Stimulated activated CD8-positive, alpha-beta memory T cell treated with anti-CD3 and anti-CD28 coated beads, Interleukin-2, amount 100 ng/mL, for 1 hour (primary cell): ENCODE measurements at places on chromosomes 4 and X.

- no peak for DNase-seq
Observed at GRCh38 chr4:182680234-182680653, 236.9 kb downstream of the DCTD start.

GRCh38 chrX:40530509-40530908 is 50.3 kb upstream of the ATP6AP2 start:
- DNase-seq, result no peak

- DNase-seq, result no peak
Observed at GRCh38 chrX:104137496-104137895, 19.3 kb downstream of the SLC25A53 start.

DNA sequence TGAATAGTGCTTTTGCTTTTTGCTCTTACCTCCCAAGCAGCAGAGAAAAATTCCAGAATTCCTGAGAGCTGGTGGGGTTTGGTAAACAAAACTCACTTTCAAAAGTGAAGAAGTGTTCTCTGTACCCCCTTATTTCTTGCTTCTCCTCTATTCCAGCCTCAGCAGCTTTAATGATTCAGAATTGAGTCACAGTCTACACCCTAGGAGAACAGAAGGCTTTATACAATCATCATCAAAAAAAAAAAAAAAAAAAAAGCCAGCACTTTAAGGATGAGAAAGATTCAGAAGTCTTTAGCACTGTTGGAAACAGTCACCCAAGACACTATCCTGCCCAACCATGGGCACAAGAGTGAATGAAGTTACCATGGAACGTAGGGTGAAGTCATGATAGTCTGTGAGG is 1583.1 kb upstream of the PCDH10 start:
- no peak for DNase-seq

DNA sequence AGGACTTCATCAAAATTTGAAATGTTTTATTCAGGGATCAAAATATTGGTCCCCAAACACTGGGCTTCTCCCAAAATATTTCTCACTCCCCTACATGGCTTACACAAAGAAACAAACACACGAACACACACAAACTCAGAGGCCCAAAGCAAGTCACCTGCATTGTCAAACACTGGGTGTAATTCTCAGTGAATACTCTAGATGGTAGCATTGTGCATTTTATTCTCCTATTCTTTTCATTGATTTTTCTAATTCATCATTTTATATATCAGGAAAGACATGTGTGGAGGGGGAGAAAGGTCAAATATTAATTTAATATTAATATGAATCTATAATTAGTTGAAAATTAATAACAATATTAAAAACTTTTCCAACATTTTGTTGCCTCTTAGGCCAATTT is 72.3 kb upstream of the TNMD start:
- no peak for DNase-seq

DNA sequence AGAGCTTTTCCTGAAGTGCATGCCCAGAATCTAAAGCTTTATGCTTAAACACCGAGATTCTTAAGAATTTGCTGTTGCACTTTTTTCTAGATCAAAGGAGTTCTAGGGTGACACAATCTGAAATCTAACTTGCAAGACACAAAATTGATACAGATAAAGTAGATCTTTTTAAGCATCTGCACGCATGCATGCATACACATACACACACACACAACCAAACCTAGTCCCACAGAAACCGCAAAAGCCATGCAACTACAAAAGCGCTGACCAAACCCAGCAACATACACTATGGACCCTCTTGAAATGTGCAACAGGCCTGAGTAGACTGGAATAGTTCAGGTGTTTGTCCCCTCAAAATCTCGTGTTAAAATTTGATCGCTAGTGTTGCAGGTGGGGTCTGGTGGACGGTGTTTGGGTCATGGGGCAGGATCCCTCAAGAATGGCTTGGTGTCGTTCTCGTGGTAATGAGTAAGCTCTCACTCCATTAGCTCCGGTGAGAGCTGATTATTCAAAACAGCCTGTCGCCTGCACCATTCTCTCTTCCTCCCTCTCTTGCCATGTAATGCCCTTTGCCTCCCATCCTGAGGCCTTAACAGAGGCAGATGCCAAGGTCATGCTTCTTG is 52.7 kb downstream of the IRF2 start:
- no peak for DNase-seq

DNA sequence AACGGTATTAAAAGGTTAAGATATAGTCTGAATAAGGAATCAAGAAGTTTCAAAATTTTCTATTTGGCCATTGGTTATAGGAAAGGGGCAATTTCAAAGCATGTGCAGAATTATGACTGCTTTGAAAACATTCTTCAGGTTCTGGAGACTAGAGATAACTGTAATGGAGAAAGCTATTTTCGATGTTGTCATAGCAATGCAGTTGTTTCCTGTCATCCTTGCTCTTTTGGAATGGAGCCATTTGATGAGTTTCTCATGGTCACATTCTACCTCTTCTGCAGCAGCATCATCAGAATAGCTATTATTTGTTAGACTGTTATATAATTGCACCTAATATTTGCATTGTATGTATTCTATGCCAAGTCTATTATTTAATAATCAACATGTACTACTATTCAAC is 368.2 kb upstream of the NR3C2 start:
- DNase-seq, result no peak

GRCh38 chr4:148795156-148795864 is 353.1 kb upstream of the NR3C2 start:
- no peak for DNase-seq

GRCh38 chr4:125254106-125254505 is 60.6 kb upstream of the FAT4 start:
- DNase-seq, result no peak

DNA sequence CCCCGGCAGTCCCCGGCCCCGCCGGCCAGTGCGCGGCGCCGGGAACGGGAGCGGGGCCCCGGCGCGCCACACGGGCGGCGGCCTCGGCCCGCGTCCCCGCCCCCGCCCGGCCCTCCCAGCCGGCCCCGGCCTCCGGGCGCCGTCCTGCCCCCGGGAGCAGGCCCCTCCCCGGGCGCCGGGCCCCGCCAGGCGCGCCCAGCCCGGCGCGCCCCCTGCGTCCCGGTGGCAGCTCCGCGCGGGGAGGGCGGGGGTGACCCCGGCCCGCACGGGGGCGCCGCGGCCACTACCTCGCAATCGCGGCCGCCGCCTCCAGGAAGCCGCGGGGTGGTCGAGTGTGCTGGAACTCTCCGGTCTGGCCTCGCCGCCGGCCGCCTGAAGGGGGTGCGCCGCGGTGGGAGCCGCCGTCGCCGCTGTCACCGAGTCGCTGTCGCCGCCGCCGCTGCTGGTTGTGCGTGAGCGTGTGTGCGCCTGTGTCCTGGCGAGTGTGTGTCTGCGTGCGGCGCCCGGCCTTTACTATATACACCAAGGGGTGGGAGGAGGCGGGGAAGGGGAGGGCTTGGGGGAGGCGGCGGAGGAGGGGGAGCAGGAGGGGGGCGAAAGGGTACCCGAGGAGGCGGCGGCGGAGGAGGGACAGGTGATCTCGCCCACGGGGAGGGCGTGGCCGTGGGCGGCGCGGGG is at the start of gene RAI2:
Gene RAI2, minus strand, starts transcription at position 488 of the 678 bp plus-strand sequence. CDS start 59,288 bp downstream, outside the sequence.
- DNase-seq, result peak; percentile 2

DNA sequence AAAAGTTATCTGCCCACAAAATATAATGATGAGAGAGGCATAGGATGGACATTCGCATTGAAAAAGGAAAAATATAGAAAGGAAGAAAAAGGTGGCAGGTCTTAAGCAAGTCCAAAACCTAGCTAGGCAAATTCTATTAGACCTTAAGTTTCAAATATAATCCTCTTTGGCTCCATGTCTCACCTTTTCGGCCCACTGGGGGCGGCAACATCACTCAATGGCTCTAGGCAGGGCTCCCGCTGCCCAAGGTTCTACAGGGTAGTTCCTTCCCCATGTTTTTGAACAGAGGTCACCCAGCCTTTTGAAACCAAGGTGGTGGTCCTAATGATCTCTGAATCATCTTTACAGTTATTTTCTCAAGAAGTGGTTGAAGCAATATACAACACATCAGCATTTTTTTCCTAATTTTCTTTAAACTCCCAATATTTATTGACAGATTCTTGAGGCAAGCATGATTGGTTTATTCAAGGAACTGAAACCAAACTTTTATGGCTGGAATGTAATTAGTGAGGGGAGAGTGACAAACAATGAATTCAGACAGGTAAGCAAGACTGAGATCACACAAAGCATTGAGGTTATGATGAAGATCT is 309.4 kb downstream of the ANTXR2 start:
- no peak for DNase-seq

GRCh38 chr4:101419336-101420135 is 72.2 kb upstream of the PPP3CA start:
- no peak for DNase-seq

DNA sequence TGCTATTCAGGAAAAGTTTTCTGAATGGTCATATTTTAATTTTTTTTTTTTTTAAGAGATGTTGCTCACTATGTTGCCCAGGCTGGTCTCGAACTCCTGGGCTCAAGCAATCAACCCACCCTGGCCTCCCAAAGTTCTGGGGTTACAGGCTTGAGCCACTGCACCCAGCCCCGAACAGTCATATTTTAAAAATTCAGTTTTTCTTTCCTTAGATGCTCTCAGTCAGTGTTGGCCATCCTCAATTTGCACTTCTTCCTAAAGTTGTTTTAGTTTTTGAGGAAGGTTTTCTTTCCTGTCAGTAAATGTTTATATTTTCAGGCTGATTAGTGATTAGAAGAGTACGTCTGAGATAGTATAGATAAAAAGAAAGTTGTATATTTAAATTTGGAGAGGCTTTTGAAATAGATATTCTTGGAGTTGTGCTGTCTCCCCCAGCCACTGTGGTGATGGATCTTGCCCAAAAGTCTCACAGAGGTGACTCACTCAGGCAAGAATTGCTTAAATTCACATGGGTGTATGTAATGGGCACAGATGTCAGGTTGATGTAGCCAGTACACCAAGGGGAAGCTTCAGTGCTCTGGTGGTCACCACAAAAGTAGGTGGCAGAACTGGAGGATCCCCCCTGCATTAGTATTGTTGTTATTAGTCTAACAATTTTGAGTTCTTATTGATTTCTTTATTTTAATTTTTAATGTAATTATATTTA is 72.2 kb upstream of the ELOVL6 start:
- no peak for DNase-seq

GRCh38 chr4:185730387-185730786 is 81.6 kb downstream of the SORBS2 start:
- no peak for DNase-seq

- DNase-seq, result no peak
Observed at GRCh38 chrX:136168929-136169735, 21.8 kb downstream of the FHL1 start.

- DNase-seq, result peak; percentile 12
Observed at GRCh38 chrX:16695079-16695676, 17.3 kb downstream of the CTPS2 start.

DNA sequence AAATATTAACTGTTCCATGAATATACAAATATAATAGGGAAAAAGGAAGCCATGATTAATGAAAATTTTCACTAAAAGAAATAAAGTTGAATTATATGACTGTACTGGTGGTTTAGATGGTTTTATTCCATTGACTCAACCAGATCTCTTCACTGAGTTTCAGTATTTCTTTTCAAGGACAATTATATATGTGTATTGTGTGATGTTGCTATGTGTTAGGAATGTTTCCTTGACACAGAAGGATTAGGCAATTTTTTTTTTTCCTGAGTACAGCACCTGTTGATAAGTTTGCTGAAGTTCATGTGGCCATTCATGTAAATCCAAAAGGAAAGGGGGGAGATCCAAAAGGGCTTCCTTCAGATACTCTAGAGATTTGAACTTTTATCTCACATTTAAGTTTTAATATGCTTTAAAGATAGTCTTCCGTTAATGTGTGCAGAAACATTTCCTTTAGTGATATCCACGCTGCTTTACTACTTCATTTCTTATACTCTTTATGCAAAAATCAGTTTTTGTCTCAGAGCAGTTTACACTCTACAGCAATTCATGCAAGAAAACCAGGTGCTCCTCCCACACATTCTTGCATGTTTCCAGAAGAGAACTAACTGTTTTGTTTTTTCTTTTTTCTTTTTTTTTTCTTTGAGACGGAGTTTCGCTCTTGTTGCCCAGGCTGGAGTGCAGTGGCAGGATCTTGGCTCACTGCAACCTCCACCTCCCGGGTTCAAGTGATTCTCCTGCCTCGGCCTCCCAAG is 249.1 kb downstream of the RPA4 start:
- no peak for DNase-seq

GRCh38 chr4:73432169-73433000 is 3.6 kb upstream of the AFP start:
- no peak for DNase-seq

DNA sequence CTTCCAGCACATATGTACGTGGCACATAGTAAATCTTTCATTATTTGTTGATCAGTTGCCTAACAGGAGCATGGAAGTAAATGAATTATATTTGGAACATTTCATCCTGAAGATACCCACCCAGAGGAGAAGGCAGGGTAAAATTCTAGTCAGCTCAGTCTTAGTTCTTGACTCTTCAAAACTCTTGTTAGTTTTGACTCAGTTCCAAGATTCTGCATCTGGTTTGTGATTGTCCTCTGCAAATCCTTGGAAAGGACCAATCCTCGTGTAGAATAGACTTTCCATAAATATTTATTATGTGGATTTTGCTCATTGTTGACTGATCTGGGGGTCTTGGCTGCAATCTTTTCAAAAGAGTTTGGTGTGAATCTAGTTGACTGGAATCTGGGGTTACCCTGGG is 257.5 kb upstream of the FAT1 start:
- DNase-seq, result no peak

GRCh38 chrX:53184836-53185235 is 40.2 kb downstream of the KDM5C start:
- no peak for DNase-seq

DNA sequence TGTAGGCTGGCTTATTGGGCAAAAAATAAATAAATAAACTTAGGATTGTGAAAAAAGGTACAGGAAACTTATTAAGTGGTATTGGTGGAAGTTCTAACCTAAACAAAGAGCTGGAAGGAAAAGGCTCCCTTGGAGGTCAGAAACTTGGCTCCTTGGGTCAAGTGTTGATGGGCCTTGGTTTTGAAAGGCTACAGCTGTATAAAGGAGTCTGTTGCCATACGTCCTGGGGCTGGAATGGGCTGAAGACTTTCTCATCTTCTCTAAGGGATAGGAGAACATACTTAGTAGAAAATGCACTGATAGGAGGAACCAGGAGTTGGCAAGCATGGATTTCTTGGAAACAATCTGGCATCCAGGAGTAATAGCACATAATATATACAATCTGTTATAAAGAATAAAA is 56.6 kb downstream of the PDLIM5 start:
- no peak for DNase-seq

DNA sequence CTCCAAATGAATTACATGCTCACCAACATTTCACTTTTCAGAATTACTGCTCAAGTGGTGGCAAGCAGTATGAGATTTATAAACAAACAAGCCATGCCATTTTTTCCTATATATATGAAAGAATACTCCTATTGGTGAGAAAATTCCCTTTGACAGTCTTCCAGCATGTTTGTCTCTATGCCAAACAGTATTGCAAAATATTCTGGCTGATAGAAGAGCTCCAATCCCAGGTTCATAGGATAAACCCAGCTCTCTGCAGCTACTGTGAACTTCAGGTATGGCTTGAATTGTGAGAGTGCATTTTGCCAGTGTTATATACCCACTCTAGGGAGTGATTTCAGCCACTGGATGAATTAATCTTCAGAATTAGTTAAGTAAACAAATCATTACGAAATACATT is 108.8 kb downstream of the MAGEC2 start:
- no peak for DNase-seq

- no peak for DNase-seq
Observed at GRCh38 chr4:146633471-146633800, 5.3 kb upstream of the POU4F2 start.

GRCh38 chr4:7262134-7262533 is 69.8 kb downstream of the SORCS2 start:
- no peak for DNase-seq
